ENCODE measurements at places on chromosomes 7 and 10. TPM values are rescaled to one million over a fixed set of nuclear protein-coding genes. Genes with fewer than 3 reads are reported as not detected.

Gene NME8
- 4.0 TPM for total RNA-seq

DNA sequence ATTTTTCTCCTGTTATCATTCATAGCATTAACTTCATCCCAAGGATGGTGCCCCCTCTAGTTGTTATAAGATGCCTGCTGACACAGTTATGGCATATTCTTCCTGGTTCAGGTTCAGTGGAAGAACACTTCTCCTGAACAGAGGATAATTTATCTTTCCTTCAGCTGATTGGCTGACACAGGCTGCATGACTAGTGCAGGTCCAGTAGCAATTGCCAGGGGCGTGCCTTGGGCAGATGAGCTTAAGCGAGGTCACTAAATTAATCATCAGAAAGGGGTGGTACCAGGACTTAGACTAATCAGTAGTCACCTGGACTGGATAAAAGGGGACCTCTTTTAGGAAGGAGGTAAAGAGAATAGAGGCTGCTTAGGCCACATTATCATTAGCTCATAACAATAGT is 42.3 kb downstream of the BZW2 start:
- H3K4me1 ChIP-seq, result peaks cover 8% of the 10 kb centered on the region
- H3K36me3 ChIP-seq, result peaks cover 61% of the 10 kb centered on the region
- no peak overlapping the region for H3K27ac ChIP-seq
- no peak overlapping the region for H3K4me3 ChIP-seq

DNA sequence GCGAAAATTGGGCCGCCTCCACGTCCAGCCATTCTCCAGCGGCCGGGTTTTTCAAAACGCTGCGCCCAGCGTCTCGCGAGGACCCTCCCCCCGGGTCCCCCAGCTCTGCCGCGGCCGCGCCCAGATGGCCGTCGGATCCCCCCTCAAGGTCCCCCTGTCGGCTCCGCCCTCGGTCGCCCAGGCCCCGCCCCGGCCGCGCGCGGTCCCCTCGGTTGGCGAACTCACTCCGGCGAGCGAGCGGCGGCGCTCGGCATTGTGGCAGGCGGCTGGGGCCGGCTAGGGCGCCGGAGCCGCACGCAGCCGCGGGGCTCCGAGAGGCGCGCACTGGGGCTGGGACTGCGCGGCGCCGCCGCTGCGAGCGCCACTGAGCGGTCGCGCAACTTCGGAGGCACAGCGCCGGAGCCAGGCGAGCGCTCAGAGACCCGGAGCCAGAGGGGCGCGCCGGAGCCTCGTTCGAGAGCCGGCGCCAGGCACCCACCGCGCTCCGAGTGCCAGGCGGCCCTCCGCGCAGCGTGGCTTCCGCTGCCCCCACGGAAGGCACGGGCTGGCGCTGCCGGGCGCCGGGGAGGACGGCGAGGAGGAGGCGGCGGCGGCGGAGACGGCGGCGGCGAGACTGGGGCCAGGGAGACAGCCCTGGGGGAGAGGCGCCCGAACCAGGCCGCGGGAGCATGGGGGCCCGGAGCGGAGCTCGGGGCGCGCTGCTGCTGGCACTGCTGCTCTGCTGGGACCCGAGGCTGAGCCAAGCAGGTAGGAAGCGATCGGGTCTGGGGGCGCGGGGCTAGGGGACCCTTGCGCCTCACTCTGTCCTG is at the start of gene UNC5B:
TSS of gene UNC5B (plus strand) at position 253 of the 809 bp plus-strand sequence. CDS start at position 669, 416 bp downstream.
- DNase-seq, result peak; percentile 91
- H3K27me3 ChIP-seq, result peaks cover 42% of the 10 kb centered on the region

Gene MBLAC1
- 2.0 TPM for total RNA-seq

- H3K36me3 ChIP-seq, result peaks cover 15% of the 10 kb centered on the region
- no peak for DNase-seq
- no peak overlapping the region for H3K4me3 ChIP-seq
- peaks cover 15% of the 10 kb centered on the region for H3K4me1 ChIP-seq
- no peaks in the 10 kb centered on the region for H3K27me3 ChIP-seq
Measured at GRCh38 chr7:134842886-134843430, 63.5 kb downstream of the CALD1 start.

DNA sequence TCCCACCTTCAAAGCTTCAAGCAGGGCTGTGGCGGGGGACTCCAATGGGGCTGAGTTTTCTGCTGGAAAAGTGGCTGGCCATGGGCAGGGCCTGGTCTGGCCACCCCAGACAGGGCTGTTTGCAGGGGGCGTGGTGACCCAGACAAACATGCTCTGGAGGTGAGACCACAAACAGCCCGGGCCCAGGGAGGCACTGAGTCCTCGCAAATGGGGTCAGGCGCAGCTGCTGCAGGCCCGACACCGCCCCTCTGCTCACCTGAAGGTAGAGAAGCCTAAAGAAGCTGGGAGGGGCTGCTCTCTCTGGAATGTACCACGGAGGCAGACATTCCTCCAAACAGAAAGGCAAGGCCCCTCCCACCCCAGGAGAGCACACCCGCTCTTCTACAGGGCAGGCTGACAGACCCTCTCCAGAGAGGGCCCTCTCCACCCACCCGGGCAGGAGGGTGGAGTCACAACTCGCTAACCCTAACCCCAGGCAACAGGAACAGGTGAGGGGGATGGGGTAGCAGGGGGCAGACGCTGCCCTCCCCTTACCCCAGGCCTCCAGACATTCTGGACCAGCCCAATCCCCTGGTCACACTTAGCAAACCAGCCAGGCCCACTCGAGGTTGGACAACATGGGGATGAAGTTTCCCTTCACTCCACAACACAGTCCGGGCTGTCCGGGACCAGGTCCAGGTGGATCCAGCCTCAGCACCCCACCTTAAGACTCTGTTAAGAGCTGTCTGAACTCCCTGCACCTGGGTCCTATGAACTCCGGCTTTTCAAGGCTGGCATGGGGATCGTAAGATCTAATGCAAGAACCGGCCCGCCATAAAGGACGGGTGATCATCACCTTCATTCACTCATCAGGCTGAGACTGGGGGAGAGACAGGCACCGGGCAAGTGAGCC is 32.3 kb downstream of the OAT start:
- H3K27me3 ChIP-seq, result peaks cover 10% of the 10 kb centered on the region
- peak; percentile 72 for DNase-seq
- H3K36me3 ChIP-seq, result no peaks in the 10 kb centered on the region

Gene ANXA8
- not detected for total RNA-seq

DNA sequence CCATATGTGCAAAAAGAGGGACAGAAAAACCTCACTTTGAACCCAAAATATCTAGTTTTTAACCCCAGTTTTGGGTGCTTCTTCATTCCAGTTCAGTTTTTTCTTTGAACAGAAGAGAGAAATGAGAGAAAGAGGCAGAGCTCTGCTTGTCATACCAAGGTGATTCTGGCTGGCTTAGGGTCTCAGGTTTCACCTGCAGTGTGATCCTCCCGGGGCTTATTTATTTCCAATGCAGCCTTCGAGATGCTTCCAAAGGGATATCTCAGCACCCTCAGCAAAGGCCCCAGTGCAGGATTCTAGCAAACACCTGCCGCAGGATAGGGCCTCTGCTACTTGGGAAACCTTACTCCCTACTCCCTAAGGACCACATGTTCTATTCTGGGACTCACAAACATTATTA is 131.3 kb downstream of the WDR11 start:
- no peaks in the 10 kb centered on the region for H3K27me3 ChIP-seq
- no peak for DNase-seq
- H3K27ac ChIP-seq, result no peak overlapping the region
- H3K4me3 ChIP-seq, result no peak overlapping the region
- no peaks in the 10 kb centered on the region for H3K36me3 ChIP-seq

Gene ATOH7
- not detected for total RNA-seq

Gene ZNF425
- total RNA-seq, result 0.77 TPM

Gene GATA3
- 6.6 TPM for total RNA-seq

GRCh38 chr10:125482637-125483036 is 200.3 kb downstream of the TEX36 start:
- DNase-seq, result no peak
- no peak overlapping the region for H3K4me3 ChIP-seq
- no peaks in the 10 kb centered on the region for H3K27me3 ChIP-seq
- no peak overlapping the region for H3K27ac ChIP-seq
- no peaks in the 10 kb centered on the region for H3K36me3 ChIP-seq
- H3K4me1 ChIP-seq, result no peaks in the 10 kb centered on the region

DNA sequence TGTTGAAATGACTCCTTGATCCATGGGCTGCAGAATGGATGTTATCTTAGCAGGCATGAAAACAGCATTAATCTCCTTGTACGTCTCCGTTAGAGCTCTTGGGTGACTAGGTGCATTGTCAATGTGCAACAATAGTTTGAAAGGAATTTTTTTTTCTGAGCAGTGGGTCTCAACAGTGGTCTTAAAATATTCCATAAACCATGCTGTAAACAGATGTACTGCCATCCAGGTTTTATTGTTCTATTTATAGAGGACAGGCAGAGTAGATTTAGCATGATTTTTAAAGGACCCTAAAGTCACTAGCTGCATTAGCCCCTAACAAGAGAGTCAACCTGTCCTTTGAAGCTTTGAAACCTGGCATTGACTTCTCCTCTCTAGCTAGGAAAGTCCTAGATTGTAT is 64.0 kb downstream of the NRF1 start:
- no peaks in the 10 kb centered on the region for H3K27me3 ChIP-seq
- no peak overlapping the region for H3K27ac ChIP-seq
- no peak for DNase-seq
- H3K4me1 ChIP-seq, result no peaks in the 10 kb centered on the region
- H3K4me3 ChIP-seq, result no peak overlapping the region

Gene TMEM213
- not detected for total RNA-seq

DNA sequence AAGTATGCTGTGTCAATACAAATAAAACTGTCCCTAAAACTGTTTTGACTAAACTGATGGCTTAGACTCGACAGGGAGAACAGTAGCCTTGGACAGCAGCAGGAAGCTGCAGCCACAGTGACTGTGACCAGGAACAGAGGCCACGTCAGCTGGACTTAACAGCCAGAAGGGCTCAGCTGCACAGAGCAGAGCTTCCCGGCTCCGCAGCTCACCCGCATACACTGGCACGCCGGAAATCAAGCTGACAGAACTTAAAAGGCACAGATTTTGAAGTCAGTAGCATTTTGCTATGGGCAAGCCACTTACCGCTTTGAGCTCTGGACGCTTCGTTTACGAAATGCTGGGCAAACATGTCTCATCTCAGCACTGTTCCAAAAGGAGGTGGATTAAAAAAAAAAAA is 769.7 kb upstream of the AUTS2 start:
- no peaks in the 10 kb centered on the region for H3K36me3 ChIP-seq
- H3K4me1 ChIP-seq, result no peaks in the 10 kb centered on the region
- H3K27me3 ChIP-seq, result no peaks in the 10 kb centered on the region
- no peak overlapping the region for H3K4me3 ChIP-seq

DNA sequence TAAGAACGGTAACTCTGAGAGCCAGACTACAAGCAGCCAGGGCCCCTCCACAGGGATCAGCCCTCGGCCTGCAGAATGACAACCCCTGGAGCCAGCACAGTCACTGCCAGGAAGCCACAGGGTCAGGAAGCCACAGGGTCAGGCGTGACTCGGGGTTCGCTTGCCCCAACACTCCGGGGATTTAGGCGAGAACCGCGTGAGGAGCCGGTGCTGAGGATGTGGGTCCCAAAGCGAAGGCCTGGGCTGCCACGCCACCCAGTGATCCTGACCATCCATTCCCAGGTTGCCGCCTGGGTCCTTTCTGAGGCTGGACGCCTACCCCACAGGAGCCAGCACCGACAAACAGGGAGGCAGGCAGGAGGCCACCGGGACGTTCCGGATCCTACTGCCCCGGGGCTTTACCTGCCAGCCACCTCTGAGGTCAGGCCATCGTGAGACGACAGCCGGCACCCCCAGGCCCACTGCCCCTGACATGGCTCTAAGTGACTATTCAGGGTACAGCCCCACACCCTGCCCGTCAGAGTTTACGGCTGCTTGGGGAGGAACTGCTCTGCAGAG is 228.6 kb downstream of the ELFN1 start:
- no peak for DNase-seq
- H3K36me3 ChIP-seq, result peaks cover 70% of the 10 kb centered on the region
- no peaks in the 10 kb centered on the region for H3K27me3 ChIP-seq

DNA sequence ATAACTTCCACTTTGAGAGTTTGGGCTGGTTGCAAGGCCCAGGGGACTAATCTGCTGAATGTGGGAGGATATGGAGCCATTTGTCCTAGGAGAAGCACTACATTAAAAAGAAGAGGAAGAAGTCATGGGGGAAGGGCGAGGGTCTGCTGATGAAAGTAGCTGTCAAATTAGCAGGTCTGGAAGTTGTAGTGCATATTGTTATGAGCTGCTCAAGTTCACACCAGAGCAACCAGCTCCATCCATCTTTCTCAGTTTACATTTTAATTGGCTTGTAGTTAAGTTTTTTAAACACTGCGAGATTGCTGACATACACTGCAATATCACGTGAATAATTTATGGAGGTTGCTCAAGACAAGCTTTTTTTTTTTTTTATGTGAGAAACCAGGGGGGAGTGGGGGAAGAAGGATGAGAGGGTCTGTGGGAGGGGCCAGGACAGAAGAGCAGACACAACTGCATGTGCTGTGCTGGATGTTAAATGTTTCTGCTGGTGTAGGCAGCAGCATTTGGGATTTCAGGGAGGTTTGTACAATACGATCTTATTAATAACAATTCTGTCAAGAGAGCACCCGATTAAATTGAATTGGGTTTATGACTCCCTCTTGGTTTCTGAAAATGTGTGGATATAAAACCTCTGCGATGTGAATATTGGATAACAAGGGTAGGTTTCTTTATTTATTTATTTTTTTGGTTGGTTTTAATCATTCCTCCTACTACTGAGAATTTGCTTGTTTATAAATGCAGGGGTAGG is 759.0 kb upstream of the GALNT17 start:
- no peaks in the 10 kb centered on the region for H3K27me3 ChIP-seq
- no peak overlapping the region for H3K4me3 ChIP-seq
- H3K27ac ChIP-seq, result no peak overlapping the region
- no peaks in the 10 kb centered on the region for H3K36me3 ChIP-seq
- H3K4me1 ChIP-seq, result no peaks in the 10 kb centered on the region

Gene PTF1A
- not detected for total RNA-seq

Gene CLIP2
- 18.4 TPM for total RNA-seq

Gene CALD1
- total RNA-seq, result 333 TPM

DNA sequence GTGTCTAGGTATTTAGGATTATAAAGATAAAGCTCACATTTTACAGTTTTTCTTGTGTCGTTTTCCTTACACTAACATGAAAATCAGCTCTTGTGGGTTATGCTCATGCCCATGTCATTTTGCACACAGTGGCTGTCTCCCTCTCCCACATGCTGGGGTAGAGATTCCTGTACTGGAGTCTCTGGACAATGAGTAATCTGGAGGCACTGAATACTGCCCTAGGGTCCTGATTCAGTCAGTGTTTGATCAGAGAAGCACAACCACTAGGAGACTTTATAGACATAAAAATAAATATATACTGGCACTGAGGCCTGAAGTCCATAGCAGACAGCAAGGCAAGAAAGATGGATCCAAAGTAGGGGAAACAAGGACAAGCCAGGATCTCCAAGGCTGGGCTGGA is 1008.8 kb downstream of the KCNMA1 start:
- H3K36me3 ChIP-seq, result no peaks in the 10 kb centered on the region
- no peak for DNase-seq
- H3K4me1 ChIP-seq, result no peaks in the 10 kb centered on the region
- no peak overlapping the region for H3K4me3 ChIP-seq
- no peak overlapping the region for H3K27ac ChIP-seq
- H3K27me3 ChIP-seq, result no peaks in the 10 kb centered on the region
